ENCODE measurements at places on chromosomes 5 and 9. TPM values are rescaled to one million over a fixed set of nuclear protein-coding genes. Genes with fewer than 3 reads are reported as not detected.

The PCDHGB4 gene
- 1.2 TPM for total RNA-seq

The LCP2 gene
- total RNA-seq: 13.5 TPM

The TSLP gene
- total RNA-seq: 0.20 TPM

The CCNJL gene
- total RNA-seq: 32.7 TPM

The CARD9 gene
- total RNA-seq: 2.2 TPM

The PCDHA8 gene
- total RNA-seq: 0.19 TPM

The IL7R gene
- total RNA-seq: 6.6 TPM

The LHFPL2 gene
- total RNA-seq: 63.6 TPM

The PDCD1LG2 gene
- 0.63 TPM for total RNA-seq

The GPR151 gene
- not detected for total RNA-seq

The RFESD gene
- total RNA-seq: 0.31 TPM

The HINT1 gene
- 275 TPM for total RNA-seq

The GAS1 gene
- 57.3 TPM for total RNA-seq

The GABRA1 gene
- not detected for total RNA-seq

The VLDLR gene
- total RNA-seq: 13.2 TPM

The C8G gene
- total RNA-seq: 3.2 TPM

The SMIM32 gene
- total RNA-seq: 7.9 TPM

The NIPSNAP3A gene
- total RNA-seq: 23.7 TPM

The TPM2 gene
- total RNA-seq: 1,899 TPM

The CER1 gene
- total RNA-seq: not detected

The SH3TC2 gene
- total RNA-seq: 2.2 TPM

The LECT2 gene
- total RNA-seq: not detected

The MLLT3 gene
- total RNA-seq: 53.7 TPM

The SCGB3A1 gene
- total RNA-seq: not detected

The TEX48 gene
- not detected for total RNA-seq

The STK32A gene
- total RNA-seq: 0.65 TPM

The PCDHB2 gene
- 0.82 TPM for total RNA-seq

The NACC2 gene
- total RNA-seq: 15.9 TPM

The RALGPS1 gene
- 32.1 TPM for total RNA-seq

The FEM1C gene
- 37.7 TPM for total RNA-seq

The PCDHGA12 gene
- 2.6 TPM for total RNA-seq

The ZFR gene
- 73.3 TPM for total RNA-seq

The TAS2R1 gene
- not detected for total RNA-seq

The GFI1B gene
- 1.5 TPM for total RNA-seq

The PCDHA1 gene
- 0.32 TPM for total RNA-seq

The FGD3 gene
- 5.3 TPM for total RNA-seq

The ANKRD34B gene
- total RNA-seq: not detected

The GAPVD1 gene
- total RNA-seq: 55.1 TPM

The KLHL3 gene
- total RNA-seq: 6.7 TPM

The FCN2 gene
- total RNA-seq: not detected

The KIF4B gene
- not detected for total RNA-seq

The ADCY2 gene
- total RNA-seq: 14.8 TPM

The PRR7 gene
- total RNA-seq: 1.2 TPM

The ESM1 gene
- total RNA-seq: not detected

The FOXD4L3 gene
- 0.17 TPM for total RNA-seq

The HTR4 gene
- total RNA-seq: 15.0 TPM

The SPINK5 gene
- 11.0 TPM for total RNA-seq

The PCDHB5 gene
- total RNA-seq: 3.0 TPM

The BTNL3 gene
- 62.2 TPM for total RNA-seq

All from mucosa of descending colon (tissue), 3 donors.